NCI-H1092 (cell line): ENCODE measurements at places on chromosomes 7 and 10.
A peak's percentile ranks its signal among the peaks of the same experiment; 100 is the strongest.

DNA sequence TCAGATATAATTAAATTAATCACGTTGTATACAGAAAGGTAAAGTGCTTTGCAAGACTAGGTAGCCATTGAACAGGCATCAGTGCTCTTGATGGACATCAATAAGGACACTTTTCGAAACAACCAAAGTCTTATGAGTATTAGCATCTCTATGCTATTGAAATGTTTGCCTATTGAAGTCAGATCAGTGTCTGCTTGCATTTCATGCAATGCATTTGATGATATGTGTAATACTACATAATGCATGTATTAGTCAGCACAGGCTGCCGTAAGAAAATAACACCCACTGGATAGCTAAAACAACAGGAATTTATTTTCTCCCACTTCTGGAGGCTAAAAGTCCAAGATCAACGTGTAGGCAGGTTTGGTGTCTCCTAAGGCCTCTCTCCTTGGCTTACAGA, 209.3 kb upstream of the PLXDC2 start:
- DNase-seq, result no peak

DNA sequence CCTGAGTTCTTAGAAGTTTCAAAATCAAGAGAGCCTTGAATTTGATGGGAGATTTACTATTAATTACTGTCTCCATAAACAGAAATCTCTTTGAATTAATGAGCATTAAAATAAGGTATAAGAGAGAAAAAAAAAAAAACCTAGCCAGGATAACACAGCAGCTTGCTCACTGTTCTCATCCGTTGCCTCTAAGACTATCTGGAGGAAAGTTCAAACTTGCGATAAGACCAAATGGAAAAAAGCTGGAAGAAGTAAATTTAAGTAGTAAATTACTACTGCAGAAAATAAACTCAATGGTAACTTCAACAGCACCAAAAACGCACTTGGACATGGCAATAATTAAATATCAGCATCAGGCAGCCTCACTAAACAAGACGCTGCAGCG, 36.7 kb downstream of the GNA12 start:
- no peak for DNase-seq

DNA sequence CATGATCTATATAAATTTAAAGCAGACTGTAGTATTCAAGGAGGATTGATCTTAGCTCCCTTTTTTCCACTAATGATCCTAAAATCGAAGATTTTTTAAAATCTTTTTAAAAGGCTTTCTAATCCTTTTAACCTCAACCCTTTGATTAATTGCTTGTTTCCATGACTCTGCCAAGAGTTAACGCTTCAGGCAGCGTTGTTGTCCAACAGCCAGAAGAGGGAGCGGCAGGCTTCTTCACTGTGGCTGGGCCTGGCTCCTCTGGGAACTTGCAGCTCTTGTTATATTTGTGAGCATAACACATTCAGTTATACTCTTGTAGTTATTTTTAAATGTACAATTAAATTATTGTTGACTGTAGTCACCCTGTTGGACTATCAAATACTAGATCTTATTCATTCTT, 26.3 kb downstream of the CRCP start:
- peak; percentile 3 for DNase-seq

DNA sequence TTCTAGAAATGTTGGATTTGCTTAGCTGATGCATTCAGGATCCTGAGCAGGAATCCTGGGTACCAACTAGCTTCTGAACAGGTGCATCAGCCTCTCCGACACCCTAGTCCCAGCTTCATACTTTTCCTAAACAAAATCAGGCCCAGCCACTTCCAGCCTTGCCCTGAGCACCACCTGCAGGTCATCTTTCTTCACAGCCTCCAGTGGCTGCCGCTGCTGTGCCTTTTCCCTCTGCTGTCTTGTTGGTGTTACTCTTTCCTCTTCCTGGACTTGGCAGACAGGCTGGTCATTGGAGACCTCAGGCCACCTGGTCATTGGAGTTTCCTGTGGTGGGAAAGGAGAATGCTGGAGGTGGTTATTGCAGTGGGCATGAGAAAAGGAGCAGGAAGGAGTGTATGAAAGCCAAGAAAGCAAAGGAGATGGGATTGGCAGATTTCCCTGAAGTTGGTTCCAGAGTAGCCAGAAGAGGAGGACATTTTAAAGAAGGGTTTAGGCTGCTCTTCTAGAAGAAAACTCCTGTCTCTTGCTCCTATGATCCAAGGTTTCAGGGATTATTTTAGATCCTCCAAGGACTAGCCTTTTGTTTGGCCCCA, 48.2 kb upstream of the NFKB2 start:
- no peak for DNase-seq

GRCh38 chr10:27660268-27660667, 85.4 kb downstream of the MKX start:
- DNase-seq, result no peak

GRCh38 chr7:26144184-26145080, 7.6 kb upstream of the NFE2L3 start:
- DNase-seq, result no peak

- no peak for DNase-seq
Observed at GRCh38 chr7:140231771-140232491, 55.1 kb upstream of the KDM7A start.

DNA sequence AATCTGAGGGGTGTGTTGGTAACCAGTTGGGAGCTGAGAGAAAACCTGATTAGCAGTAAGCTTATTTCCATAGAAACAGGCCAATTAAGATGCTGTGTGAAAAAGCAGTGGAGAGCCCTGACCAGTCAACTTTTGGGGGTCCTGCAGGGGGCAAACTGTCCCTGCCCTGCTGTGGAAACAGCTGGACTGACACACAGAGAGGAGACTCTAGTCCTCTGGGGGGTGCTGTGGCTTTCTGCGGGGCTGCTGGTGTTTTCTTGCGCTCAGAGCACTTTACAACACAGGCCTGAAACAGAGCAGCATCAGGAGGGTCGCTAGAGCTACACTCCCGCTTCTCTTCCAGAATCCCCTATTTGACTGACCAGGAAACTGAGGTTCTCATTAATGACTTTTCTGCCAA, 546.9 kb upstream of the GALNT17 start:
- no peak for DNase-seq

- DNase-seq, result no peak
Observed at GRCh38 chr10:97372233-97372875, 28.8 kb downstream of the RRP12 start.

GRCh38 chr10:43263551-43264343, 3.1 kb downstream of the RASGEF1A start:
- DNase-seq, result no peak

- DNase-seq, result no peak
Observed at GRCh38 chr7:42440951-42441350, 203.9 kb upstream of the GLI3 start.

GRCh38 chr7:134811765-134812164, 32.3 kb downstream of the CALD1 start:
- DNase-seq, result no peak

DNA sequence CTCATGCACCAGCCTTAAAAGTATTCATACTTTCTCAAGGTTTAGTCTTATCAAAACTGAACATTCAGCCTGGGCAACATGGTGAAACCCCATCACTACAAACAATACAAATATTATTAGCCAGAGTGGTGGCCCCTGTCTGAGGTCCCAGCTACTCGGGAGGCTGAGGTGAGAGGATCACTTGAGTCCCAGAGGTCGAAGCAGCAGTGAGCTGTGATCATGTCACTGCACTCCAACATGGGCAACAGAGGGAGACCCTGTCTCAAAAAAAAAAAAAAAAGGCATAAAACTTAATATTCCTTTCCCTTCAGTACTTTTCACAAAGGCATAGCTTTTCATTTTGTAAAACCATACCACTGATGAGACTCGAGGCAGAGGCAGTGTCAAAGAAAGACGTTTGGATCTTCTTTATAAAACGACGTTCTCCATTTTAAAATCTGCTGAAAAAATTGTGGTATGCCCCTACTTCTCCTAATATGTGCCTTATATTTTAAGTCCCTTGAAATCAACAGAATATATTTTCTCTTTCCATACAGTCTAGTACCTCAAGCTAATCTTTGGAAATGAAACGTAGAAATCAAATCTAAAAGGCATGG, 1.9 kb downstream of the NSUN6 start:
- no peak for DNase-seq

DNA sequence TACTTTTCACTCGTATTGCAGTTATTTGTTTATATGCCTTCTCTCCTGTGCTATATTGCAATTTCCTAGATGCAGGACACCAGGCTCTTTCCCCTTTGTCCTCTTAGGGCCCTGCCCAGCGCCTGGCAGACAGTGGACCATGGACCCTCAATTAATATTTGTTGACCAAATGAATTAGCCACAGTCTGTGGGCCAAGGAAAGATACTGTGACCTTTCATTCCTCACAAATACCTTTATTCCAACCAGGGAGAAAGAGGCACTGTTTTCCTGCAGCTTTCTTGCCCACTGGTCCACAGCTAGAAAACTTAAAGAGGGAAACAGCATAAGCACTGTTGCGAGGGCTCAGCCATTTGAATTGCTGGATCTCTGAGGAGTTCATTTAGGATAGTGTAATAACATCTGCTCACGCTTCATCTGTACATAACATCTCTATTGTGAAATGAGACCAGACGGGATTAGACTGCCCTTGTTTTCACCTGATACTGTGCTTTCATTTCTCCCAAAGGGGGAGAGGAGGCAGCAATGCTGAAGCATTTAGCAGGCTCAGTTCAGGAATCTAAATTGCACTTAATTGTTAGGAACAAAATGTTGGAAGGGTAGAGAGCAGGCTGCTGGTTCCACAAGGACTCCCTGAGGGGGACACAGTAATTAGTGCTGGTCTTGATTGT, 46.7 kb downstream of the TNS3 start:
- DNase-seq, result no peak

- no peak for DNase-seq
Observed at GRCh38 chr7:34544621-34545020, 113.4 kb upstream of the NPSR1 start.
